ENCODE measurements at places on chromosomes 11 and 22. TPM values are rescaled to one million over a fixed set of nuclear protein-coding genes. Genes with fewer than 3 reads are reported as not detected.

DNA sequence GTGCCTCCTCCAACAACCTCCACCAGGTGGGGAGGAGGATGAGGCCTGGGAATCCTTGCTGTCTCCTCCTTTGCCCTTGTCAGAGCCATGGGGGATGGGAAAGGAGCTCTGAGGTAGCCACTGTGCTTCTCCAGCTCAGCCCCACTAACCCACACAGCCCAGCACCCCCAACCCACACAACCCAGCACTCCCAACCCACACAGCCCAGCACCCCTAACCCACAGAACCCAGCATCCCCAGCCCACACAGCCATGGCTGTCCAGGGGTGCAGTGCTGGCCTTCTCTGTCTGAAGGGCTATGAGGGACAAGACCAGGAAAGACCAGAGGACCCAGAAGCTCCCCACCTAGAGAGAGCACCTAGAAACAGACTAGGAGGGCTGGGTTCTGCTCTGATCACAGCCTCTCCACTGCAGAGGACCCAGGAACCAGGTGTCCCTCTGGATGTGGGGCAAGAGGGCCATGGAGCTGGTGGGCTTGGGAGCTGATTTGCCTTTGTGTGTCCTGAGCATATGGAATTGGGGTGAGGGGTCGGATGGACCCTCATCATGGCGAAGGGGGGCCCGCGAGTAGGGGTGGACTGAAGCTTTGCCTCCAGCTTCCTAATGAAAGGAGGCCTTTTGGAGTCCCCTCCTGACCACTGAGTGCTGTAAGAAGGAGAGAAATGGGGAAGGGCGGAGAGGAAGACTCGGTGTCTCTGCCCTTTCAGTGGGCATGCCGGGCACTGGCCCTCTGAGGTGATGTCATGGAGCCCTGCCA is 117.6 kb upstream of the THY1 start:
- DNase-seq, result no peak

GRCh38 chr11:29300420-29300819 is 716.4 kb downstream of the KCNA4 start:
- DNase-seq, result no peak

GRCh38 chr11:111524056-111524455 is 9.5 kb downstream of the HOATZ start:
- DNase-seq, result no peak

GRCh38 chr11:14179116-14179820 is 179.7 kb downstream of the RRAS2 start:
- DNase-seq, result no peak

GRCh38 chr22:39434721-39435120 is 22.1 kb upstream of the MGAT3 start:
- DNase-seq, result no peak

- DNase-seq, result no peak
Measured at GRCh38 chr11:58622344-58622743, at the start of gene CNTF. Gene CNTF, plus strand, starts transcription at chr11:58622665. Its CDS starts 88 bp downstream, at chr11:58622753.

DNA sequence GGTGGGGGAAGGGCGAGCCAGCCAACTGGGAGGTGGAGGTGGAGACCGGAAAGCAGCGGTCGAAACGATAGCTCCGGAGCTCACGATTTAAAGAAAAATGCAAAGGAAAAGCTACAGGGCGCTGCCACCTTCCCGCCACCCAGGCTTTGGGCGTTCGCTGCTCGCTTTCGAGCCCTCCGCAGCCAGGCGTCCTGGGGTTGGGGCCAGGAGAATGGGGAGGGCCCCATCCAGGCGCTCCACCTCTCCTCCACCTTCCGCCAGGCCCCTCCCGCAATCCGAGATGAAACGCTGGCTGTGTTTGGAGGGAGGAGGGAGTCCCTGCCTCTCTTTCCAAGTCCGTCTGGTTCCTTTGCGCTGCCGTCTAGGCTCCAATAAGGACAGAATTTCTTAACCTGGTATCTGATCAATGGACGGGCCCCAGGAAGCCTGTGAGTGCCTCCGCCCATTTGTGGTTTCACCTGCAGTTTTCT is 483 bp upstream of the ABTB2 start:
- DNase-seq, result peak; percentile 66

GRCh38 chr11:62069374-62069773 is 54.4 kb upstream of the INCENP start:
- DNase-seq, result no peak

- DNase-seq, result no peak
Measured at GRCh38 chr11:38402063-38402462, 1804.0 kb upstream of the RAG2 start.

- DNase-seq, result no peak
Measured at GRCh38 chr11:118735203-118735602, 55.8 kb upstream of the TREH start.

DNA sequence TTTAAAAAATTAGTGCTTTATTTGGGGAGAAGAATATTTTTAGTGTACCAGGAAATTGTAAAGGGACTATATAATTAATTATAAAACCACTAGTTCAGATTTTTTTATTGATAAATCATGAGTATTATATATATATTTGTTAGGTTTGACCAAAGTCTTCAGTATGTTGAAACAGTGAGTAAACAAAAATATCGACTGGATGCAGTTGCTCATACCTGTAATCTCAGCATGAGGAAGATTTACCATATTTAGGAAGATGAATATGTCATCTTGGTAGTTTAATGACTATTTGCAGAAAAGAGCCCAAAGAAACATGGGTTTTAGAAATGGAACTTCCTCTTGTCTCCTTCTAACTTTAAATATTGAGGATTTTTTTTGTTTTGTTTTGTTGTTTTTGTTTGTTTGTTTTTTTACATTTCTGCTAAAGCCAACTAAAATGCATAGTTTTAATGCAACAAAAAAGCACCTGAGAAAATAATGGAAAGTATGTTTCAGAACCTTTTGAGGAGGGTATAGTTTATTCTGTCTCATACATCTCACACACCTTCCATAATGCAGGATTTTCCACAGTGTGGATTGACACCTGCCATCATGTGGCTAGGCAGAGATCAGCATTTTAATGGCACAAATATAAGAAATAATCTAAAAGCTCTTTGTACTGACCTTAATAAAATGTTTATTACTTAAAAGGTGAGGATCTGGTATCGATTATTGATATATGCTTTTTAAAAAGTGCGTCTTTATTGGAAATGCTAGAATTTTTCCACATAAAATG is 114.3 kb downstream of the ARHGAP42 start:
- DNase-seq, result no peak

DNA sequence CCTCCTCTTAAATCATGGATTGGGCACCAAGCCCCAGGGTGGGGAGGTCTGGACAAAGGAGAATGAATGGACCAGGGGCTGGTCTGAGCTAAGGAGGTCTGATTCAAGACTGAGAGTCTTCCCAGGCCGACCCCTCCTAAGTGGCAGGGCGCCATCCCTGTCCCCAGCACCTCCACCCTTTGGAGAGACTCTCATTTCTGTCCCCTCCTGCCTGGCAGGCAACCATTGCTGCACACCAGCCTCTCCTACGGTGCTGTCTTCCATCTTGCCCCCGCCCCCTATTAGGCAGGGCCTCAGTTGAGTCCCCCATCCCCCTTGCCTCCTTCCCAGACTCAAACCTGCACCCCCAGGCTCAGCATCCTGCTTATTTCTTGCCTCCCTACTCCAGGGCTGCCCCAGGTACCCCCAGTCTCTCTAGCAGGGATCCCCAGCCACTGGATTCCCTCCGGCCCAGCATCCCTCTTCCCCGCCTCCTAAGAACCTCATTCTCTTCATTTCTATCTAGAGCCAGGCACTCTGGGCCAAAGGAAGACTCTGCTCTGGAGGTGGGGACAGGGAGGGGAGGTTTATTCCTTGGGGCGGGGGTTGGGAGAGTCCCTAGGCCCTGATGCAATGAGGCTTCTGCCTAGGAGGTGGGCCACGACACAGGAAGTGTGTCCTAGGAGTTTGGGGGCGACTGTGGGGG is 1.7 kb upstream of the RCOR2 start:
- DNase-seq, result no peak

DNA sequence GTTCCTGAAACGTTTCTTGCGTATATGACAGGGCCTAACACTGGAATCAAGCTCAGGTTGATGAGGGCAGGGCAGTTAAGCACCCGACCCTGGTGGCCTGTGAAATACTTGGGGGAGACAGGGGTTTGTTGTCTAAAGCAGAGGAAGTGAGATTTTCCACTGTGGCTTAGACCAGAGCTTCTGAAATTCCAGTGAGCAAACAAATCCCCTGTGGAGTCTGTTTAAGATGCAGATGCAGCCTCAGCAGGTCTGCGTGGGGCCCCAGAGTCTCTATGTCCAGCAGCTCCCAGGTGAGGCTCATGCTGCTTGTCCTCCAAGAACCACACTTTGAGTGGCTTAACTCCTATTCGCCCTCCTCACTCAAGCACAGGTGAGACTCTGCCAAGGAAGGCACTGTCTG is 39.1 kb upstream of the PRAME start:
- no peak for DNase-seq

DNA sequence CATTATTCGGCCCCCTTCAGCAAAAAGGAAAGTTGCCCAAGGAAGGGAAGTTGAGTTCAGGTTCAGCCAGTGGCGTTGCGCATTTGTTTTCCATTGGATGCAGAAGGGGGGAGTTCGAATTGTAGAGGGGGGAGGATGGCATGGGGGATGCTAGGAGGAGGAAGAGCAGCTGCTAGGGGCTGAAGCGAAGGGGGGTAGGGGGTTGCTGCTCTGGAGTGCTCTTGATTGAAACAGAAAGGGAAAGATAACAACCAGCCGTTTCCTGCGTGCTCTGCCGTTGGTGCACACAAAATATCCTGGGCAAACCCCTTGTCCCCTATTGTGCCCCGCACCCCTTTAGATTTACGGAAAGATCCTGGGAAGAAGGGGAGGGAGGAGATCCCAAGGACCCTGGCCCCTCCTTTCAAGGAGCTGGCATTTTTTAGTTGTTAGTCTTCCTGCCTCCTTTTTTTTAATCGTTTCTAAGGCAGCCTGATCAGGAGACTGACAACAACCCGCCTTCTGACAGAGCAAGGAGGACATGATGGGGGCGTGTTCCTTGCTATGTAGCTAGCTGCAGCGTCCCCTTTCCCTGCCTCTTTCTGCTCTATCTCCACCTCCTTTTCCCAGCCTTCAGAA is 2.1 kb downstream of the KMT2A start:
- DNase-seq, result no peak

GRCh38 chr11:74686792-74687191 is 44.4 kb downstream of the CHRDL2 start:
- no peak for DNase-seq

GRCh38 chr11:6387811-6388599 is 2.3 kb upstream of the SMPD1 start:
- no peak for DNase-seq

DNA sequence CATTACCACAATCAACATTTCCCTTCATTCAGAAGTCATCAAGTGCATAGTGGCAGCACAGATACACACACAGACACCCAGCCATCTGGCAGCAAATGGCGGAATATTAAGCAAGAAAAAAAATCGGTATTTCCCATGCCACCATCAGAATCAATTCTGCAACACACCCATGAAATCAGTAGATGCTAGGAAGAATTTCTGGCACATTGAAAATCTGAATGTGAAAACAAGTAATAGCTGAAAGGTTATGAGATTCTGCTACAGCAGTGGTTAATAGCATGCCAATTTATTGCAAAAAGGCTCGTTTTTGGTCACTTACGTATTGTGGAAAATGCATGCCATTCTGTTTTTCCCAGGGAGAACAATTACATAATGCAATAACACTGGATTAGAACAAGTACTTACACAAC is 91.1 kb downstream of the PICALM start:
- DNase-seq, result no peak

DNA sequence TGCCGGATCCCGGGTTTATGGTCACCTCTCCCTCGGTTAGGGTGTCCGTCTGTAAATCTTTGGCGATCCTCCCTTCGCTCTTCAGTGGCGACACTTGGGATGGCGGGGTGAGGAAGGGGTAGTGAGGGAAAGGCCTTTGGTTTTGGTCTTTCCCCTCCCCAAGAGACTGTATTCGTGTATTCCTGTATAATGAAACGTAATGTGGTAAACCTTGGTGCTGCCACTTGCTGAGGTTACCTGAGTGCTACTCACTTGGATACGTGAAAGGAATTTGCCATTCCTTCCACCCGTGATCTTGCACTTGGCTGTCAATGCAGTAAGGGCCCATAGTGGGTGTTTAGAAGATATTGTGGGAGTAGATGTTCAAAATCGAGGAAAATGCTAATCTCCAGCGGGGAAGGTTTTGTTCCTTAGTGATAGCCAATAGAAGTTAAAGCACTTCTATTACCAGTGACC is 578 bp upstream of the NUP160 start:
- DNase-seq, result no peak

Gene TMEM45B
- not detected for total RNA-seq

Gene SMC1B
- not detected for total RNA-seq

Gene APOL6
- total RNA-seq, result 7.5 TPM

Gene LRFN4
- 8.6 TPM for total RNA-seq

Gene MS4A6E
- not detected for total RNA-seq

Gene NXPE4
- total RNA-seq, result not detected

Gene MAPK8IP2
- 0.26 TPM for total RNA-seq

Gene CTSF
- 79.1 TPM for total RNA-seq

Gene OOSP3
- not detected for total RNA-seq

Gene OR8K5
- total RNA-seq, result not detected

Gene OTOG
- not detected for total RNA-seq

Gene OR5P2
- not detected for total RNA-seq
